ENCODE measurements at places on chromosomes 4 and X.

GRCh38 chrX:44456685-44457084 is 86.0 kb downstream of the FUNDC1 start:
- DNase-seq: no peak

DNA sequence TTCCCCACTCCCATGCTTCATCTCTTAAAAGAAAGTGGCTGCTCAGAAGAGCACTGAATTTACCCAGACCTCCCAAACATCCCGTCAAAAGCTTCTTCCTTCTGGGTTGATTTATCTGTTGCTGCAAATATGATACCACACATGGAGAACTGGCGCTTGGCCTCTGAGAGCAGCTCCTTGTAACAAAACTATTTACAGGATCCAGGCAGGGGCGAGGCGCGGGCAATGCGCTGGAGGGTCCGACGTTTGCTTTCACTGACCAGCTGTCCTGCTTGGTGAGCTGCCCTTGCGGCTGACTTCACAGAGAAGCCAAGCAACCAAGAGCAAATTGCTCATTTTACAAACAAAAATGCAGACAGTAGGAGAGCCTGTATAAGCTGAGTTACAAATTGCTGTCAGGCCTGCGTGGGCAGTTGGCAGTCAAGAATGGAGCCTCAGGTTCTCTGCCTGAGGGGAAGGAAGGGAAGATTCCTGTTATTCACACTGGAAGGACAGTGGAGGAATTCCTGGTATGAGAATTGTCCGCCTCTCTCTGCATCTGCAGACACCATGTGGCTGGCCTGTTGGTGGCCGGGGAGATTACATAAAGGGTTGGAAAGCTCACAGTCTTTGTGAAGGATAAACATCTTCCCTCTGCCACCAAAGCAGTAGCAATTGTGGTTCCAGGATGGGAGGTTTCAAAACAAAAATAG is 192.2 kb upstream of the LEF1 start:
- peak; percentile 11 for DNase-seq

DNA sequence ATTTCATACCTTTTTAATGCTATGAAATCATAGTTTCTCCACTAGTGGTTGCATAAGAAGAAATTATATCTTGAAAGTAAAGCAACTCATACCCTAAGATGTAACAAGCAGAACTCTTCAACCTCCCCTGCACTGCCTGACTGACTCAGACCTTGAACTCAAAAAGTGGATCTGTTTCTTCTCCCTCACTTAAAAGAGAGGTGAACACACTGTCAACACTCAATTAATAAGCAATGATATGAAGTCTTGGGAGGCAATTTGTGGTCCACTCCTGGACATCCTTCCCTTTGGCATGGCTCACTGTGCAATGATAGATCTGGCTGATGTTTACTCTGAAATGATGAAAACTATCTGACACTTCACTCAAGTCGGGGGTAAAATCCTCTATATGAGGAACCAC is 282.0 kb upstream of the DKK2 start:
- no peak for DNase-seq

DNA sequence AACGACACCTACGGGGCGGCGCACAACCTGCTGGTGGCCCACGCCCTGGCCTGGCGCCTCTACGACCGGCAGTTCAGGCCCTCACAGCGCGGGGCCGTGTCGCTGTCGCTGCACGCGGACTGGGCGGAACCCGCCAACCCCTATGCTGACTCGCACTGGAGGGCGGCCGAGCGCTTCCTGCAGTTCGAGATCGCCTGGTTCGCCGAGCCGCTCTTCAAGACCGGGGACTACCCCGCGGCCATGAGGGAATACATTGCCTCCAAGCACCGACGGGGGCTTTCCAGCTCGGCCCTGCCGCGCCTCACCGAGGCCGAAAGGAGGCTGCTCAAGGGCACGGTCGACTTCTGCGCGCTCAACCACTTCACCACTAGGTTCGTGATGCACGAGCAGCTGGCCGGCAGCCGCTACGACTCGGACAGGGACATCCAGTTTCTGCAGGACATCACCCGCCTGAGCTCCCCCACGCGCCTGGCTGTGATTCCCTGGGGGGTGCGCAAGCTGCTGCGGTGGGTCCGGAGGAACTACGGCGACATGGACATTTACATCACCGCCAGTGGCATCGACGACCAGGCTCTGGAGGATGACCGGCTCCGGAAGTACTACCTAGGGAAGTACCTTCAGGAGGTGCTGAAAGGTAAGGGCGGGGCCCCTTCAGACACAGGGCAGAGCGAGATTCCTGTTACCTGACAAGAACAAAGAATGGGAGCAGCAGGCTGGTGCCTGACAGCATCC is 11.7 kb downstream of the RPL9 start:
- DNase-seq: peak; percentile 67

DNA sequence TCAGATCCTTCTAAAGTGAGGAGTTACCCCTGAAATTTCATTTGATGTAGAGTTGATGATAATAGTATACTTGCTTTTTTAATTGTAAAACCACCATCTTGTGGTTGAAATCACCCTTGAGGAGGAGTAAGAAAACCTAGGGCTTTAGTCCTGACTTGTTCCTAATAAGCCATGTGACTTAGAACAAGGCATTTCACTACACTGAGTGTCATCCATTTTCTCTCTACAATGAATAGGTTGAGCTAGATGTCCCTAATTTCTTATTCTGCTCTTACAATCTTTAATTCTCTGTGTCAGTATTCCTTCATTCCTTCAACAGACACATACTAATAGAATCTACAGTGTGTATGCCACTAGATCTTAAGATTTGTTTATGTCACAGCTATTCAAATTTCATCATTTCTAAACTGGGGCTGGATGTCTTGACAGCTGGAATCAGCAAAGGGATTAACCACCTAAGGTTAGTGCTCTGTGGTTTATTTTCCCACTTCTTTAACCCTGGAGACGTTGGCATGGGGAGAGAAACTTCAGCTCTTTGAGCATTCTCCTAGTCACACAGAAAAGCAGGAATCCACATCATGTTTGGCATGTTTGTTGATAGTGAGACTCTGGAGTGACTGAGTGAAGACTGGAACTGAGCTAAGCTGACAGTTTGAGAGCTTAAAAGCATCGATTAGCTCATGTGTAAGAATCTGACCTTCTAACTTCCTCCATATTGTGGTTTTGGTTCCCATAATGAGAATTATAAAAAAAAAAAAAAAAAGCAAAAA is 246.3 kb downstream of the NDST4 start:
- no peak for DNase-seq

DNA sequence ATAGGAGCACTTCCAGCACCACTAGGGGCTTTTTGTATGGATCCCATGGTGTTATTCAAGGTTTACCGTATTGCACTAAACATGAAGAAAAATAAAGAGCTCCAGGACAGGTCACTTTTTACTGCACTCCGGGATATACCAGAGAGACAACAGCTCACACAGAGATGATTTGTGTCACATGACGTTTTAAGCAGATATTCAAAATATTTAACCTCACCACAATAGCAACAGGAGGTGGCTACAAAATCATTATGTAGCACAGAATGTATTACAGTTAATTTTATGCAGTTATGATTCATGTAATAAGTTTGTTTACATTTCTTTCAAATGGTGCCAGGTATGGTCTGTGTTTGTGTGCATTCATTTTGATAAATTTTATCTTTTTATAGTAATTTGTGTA is 100.6 kb downstream of the LUZP4 start:
- no peak for DNase-seq

DNA sequence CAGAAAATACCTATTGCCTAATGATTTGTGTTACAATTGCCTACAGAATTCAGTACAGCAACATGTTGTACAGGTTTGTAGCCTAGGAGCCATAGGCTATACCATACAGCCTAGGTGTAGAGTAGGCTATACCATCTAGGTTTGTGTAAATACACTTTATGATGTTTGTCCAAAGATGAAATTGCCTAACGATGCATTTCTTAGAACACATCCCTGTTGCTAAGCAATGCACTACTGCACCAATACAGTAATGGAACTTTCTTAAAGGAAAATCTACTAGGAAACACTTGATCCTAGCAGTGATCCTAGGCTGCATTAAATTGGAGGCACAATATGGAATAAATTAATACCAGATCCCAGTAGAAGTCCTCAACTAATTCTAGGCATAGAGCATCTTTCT is 18.3 kb downstream of the NOA1 start:
- DNase-seq: no peak

GRCh38 chr4:74996996-74997395 is 64.1 kb downstream of the PARM1 start:
- DNase-seq: no peak

DNA sequence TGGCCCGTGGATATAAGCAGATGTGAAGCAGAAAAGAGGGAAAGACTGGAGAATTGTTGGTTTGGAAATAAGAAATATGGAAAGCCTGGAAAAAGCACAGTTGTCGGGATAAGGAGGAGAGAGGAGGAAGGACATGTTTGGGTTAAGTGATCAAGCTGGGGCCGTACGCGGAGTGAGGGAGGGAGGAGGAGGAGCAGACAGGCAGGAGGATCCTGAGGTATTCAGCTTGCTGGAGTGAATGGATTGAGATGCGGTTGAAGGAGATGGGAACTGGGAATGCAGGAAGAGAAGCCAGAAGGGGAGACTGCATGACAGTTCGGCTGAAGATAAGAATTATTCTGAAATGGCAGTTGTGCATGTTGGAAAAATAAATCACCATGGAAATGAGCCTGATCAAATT is 21.2 kb downstream of the ZFP42 start:
- no peak for DNase-seq

GRCh38 chrX:47629419-47630200 is at the start of gene CFP:
CFP (minus strand) TSS chrX:47629930; CDS start chrX:47629844, 86 bp downstream.
- DNase-seq: no peak

DNA sequence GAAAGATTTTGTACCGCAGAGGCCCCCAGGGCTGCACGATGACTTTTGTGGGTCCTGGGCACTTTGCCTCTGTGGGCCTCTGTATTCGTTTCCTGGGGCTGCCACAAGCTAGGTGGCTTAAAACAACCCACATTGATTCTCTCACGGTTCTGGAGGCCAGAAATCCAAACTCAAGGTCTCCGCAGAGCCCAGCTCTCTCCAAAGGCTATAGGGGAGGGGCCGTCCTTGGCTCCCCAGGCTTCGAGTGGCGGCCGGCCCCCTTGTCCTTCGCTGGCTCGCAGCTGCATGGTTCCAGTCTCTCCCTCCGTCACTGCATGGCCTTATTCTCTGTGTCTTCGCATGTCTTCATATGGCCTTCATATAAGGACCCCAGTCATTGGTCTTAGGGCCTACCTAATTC is 241.2 kb downstream of the EVC2 start:
- no peak for DNase-seq

DNA sequence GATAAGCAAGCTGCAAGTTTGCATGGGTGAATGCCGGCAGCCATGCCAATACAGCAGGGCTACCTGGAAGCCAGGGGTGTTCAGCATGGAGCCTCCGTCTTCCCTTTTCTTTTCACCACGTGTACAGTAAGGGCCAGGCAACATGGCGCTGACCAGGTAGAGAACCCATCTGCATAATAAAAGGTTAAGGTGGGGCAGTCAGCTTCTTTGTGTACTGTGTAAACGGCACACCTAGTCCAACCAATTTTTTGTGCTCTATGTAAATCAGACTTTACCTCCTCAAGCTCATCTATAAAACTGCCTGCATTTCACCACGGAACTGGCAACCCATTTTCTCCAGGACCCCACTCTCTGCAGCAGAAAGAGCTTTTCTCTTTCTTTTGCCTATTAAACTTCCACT is 286.8 kb upstream of the VCX3A start:
- no peak for DNase-seq

DNA sequence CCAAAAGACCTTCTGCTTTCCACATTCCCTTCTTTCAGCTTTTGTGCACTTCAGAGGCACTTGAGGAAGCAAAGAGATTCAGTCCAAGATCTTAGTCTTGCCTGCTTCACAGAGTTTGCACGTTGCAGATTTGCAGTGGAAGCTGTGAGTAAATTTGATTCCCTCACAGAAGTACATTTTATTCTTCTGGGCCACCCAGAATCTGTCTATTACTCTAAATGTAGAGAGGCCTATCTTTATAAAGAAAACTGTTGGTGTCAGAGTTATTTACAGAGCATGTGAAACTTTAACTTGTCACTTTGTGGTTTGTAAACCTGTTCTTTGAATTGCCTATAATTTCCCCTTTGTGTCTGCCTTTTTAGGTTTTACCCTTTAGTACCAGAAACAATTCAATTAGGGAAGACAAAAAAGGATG is 15.5 kb downstream of the SPRY1 start:
- no peak for DNase-seq

GRCh38 chr4:184713887-184714286 is 20.0 kb downstream of the CENPU start:
- DNase-seq: no peak

DNA sequence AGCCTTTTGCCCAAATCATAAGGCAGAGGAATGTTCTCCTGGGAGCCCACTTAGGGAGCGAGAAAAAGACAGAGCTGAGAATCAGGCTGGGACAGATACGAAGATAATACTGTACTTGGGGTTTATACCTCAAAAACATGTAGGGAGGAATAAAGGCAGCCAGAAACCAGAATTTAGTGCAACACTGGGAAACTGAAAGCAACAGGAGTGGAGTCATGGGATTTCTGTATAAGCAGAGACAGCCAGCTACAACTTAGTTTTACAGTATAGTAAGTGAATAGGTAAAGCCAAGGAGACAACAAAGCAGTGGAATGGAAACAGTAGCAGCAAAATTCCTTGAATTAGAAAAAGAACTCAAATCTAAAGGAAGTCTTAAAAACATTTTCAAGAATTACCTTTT is 413.2 kb downstream of the FAT4 start:
- DNase-seq: no peak

DNA sequence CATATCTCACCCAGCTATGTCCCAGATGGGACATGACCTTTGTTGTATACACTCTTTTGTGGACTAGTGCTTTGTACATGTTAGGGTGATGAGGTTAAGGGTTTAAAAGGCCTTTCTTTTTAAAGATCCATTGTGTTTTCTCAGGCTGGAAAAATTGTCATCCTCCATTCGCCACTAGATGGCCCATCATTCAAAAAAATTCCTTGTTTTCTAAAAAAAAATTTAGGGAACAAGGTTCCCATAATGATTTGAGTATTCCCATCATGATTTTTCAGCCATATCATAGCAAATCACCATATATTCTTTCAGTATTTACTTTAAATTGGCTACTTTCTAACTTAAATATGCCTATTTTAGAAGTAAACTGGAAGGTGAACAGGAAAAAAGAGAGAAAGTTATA is 91.9 kb upstream of the TMEM164 start:
- no peak for DNase-seq

DNA sequence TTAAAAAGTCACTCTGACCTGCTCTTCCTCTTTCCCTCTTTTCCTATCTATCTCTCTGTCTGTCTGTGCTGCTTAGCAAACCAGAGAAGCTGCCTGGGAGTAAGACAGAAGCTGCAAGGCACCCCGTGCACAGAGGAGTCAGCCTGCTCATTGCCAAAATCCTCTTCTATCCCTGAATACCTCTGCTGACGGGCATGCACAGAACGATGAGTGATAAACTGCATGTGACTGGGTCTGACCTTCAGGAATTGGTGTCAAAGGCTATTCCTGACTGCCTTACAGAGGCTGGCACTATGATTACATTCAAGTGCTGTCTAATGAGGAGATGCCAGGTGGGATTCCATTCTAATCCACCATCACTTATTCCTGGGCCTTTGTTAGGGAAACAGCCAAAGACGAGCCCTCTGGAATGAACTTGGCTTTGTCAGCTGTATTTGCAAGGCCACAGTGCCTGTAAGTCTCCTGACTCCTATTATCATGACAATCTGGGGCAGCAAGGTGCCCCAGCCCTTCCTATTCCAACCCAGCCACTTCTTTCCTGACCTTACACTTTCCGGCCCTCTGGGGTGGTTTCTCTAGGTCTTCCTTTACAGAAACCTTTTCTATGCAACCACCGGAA is 45.4 kb upstream of the CTAG2 start:
- DNase-seq: no peak

Data from endothelial cell (in vitro differentiated cells).